ENCODE measurements at places on chromosomes 4 and X.

DNA sequence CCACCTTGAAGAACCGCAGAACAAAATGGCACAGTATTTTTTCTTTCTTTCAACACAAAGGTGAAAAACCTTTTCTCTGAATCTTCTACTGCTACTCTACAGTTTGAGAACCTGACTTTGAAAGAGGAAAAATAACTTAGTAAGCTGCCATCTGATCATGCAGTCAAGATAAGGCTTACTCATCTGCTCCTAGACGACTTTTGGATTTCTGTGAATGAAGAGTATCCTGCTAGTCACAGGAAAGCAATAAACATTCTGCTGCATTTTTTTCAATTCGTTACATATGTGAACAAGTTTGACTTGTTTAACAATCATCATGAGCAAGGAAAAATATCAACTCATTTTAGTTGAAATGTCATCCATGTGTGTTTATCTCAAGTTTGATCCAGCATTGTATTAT is 25.2 kb downstream of the TIGD2 start:
- DNase-seq, result peak; percentile 89

DNA sequence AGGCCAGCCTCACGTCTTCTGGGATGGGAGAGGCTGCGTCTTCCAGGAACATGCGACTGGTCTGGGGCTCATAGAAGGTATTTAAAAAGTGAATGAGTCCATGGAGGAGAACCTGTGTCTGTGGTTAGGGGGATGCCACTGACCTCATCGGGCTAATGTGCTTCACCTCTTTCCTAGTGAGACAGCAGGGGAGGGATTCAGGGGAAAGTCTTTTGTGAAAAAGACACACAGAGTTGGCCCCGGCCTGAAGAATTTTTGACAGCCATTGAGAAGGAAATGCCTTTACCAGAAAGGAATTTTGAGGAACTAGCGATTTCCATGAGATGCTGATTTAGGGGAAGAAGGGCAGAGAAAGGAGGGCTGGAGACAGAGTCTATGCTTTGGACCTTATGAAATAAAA is 11.0 kb upstream of the C4orf50 start:
- no peak for DNase-seq

DNA sequence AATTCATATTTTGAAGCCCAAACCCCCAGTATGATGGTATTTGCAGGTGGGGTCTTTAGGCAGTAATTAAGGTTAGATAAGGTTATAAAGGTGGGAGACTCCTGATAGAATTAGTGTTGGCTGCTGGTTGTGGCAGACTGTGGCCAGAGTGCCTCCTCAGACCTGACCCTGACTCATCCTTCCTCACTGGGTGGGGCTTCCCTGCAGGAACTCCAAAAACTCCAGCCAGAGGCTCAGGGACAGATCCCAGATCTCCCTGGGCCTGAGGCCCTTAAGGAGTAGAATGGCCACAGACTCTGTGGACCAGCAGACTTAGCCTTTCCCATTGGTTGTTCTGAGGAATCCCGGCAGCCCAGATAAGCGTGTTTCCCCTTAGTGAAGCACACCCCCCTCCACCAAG is 463.0 kb upstream of the CPEB2 start:
- DNase-seq, result no peak

DNA sequence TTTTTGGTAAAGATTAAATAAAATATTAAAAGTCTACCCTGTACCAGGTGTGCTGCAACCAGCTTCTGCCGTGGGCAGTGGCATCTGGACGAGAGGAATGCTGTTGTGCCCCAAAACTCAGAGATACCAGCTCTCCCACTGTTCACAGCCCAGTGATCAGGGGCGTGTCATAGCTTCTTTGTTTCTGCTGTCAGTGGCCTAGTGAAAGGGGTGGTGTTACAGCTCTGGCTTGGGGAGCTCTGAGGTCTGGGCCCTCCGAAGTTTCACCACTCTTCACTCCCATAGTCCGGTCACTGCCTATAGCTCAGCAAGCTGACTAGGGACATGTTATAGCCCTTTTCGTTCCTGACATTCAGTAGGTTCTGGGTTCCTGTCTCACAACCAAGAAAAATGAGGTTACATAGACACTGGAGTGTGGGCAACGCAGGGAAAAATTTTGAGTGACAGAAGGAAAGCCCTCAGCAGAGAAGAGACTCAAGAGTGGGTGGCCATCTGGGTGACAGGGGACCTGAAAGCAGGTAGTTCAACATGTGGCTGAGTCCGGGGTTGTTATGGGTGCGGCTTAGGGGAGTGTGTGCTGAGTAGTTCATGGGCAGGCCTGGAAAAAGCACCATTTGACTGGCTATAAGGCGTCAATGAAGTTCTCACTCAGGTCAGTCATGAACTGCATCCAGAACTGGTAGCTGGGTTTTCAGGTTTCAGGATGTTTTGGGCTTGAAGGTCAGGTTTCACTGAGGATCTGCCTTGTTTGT is 1184.4 kb upstream of the PABPC4L start:
- DNase-seq, result no peak

DNA sequence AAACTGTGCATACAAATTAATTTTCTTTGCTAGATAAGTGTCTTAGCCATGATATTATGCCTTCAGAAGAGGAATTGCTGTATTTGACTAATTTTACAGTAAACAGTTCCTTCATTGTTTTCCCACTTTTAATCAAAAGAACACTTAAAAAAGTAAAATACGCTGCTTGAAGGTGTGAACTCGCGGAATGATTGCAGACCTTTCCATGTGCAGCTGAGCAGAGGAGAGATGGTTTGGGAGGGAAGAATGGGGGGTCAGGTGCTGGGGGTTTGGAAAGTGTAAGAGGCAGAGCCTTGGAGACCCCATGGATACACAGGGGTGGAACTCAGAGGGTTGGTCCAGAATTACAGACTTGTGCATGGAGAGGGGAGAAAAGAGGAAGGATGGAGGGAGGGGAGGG is 15.3 kb downstream of the CYTL1 start:
- no peak for DNase-seq

DNA sequence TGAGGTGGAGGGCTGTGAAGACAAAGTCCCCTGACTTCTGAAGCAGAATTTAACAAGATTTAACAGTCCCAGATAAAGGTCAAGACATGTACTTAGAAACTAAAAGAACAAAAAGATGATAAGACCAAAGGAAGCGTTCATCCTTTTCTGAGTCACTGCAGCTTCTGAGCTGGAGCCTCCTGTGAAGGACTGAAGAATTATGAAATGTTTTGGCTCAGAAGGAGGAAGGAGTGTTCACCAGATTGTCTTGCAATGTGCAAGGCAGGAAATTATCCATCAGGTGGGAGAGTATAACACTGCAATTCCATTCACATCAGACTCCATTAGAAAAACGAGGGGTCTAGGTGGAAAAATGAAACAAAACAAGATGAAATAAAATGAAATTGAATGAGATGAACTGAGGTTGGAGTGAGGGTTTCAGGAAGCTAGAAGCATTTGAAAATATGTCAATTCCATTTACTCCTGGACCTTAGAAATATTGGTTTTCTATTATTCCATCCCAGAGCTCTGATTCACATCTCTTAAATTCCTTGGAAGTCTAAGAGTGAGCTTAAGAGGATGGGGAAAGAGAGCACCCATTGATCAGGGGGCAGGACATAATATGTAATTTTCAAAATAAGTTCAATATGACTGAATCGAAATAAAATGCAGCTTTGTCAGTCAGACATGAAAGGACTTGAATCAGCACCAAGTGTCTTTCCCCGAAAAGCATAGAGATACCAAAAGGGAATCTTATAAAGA is 186.1 kb upstream of the LNX1 start:
- peak; percentile 98 for DNase-seq

DNA sequence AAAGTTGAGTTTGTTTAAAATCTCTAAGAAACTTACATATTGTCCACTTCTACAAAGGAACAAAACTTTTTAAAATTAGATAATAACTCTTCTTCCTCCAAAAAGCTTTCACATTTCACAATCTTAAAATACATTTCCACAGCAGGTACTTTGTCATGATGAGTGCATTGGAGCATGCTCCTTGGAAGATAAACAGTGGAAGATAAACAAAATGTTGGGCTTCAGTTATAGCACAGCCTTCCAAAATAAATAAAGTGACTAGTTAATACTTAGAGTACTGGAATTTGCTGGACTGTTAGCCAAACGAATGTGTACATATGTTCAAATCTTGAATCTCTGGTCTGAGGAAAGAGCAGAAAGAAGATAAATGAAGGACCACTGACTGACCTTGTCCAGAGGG is 54.9 kb upstream of the PDE5A start:
- DNase-seq, result peak; percentile 41

DNA sequence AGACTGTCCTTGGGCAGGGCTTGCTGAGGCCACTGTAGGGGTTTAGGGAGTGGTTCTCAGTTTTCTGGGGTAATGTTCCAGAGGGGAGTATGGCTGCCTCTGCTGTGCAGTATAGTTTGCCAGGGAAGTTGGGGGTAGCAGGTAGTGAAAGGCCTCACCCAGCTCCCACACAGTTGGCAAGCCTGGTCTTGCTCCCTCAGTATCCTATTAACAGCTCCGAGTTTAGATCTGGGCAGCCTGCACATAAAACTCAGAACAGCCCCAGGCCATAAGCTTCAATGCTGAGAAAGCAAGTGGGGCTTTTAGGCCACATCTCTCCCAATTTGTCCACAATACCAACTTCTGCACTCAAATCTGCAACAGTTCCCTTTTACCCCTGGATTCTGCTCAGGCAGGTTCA is 205.2 kb downstream of the GALNTL6 start:
- DNase-seq, result no peak

DNA sequence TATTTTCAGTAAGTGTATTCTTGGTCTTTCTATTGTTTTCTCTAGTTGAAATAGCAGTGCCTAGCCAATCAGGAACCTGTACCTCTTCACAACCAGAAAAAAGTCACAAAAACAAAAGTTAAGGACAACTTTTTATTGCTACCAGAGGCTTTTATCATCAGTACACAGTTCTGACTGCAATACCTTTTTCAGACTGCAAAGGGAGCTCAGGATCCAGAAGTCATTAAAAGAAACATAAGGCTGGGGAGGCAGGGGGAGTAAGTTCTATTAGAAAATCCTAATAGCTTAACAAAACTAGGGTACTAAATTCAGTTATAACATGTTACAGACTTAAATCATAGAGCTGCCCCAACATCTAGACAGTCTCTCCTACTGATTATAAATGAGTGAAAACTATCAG is 28.8 kb downstream of the CCNI start:
- DNase-seq, result no peak

All from amniotic epithelial cell (primary cell).